Cardiac muscle cell (in vitro differentiated cells and primary cell): ENCODE measurements at places on chromosomes 5 and 9. TPM values are rescaled to one million over a fixed set of nuclear protein-coding genes. Genes with fewer than 3 reads are reported as not detected.

PPIC gene
- total RNA-seq = 110 and 118 TPM in 2 replicates

CRHBP gene
- total RNA-seq = 13.0 and 24.6 TPM in 2 replicates

STING1 gene
- 58.1 and 79.2 TPM in 2 replicates for total RNA-seq

PCDHGC5 gene
- 0.74 and 2.2 TPM in 2 replicates for total RNA-seq

BARHL1 gene
- total RNA-seq = not detected in 2 replicates

ST8SIA4 gene
- 0.06 and 0.11 TPM in 2 replicates for total RNA-seq

ABCA2 gene
- 48.7 and 56.7 TPM in 2 replicates for total RNA-seq

NFX1 gene
- 15.7 and 19.3 TPM in 2 replicates for total RNA-seq

TEK gene
- 1.4 and 1.5 TPM in 2 replicates for total RNA-seq

TAF1L gene
- total RNA-seq = 0.09 TPM in 1 of 2 replicates, not detected in the other

ITK gene
- total RNA-seq = 0.07 TPM in 1 of 2 replicates, not detected in the other

HSPB3 gene
- total RNA-seq = 45.4 and 79.4 TPM in 2 replicates

NR4A3 gene
- 0.49 and 1.5 TPM in 2 replicates for total RNA-seq

PCDHA1 gene
- total RNA-seq = 0.25 TPM in 1 of 2 replicates, not detected in the other

MACIR gene
- total RNA-seq = 11.6 and 12.5 TPM in 2 replicates

FOXD4L3 gene
- 0.21 TPM in 1 of 2 replicates, not detected in the other for total RNA-seq

CARTPT gene
- not detected in 2 replicates for total RNA-seq

EXOC3 gene
- 30.5 and 56.4 TPM in 2 replicates for total RNA-seq

TRAF1 gene
- total RNA-seq = 4.1 and 7.5 TPM in 2 replicates

GLRA1 gene
- not detected in 2 replicates for total RNA-seq

STC2 gene
- 83.4 and 138 TPM in 2 replicates for total RNA-seq

RASGRF2 gene
- total RNA-seq = 0.04 and 0.06 TPM in 2 replicates

KCNIP1 gene
- 0.09 TPM in 1 of 2 replicates, not detected in the other for total RNA-seq

KCNN2 gene
- total RNA-seq = 31.4 and 44.9 TPM in 2 replicates

PPP2R2B gene
- 14.1 and 21.1 TPM in 2 replicates for total RNA-seq
